CD4-positive, alpha-beta T cell treated with Interleukin-12 subunit alpha and Interleukin-12 subunit beta, for 1 hour (primary cell): ENCODE measurements at places on chromosomes 12 and 14.

- no peak for DNase-seq
These were observed 336.7 kb upstream of the PRICKLE1 start for GRCh38 chr12:42926232-42926631.

DNA sequence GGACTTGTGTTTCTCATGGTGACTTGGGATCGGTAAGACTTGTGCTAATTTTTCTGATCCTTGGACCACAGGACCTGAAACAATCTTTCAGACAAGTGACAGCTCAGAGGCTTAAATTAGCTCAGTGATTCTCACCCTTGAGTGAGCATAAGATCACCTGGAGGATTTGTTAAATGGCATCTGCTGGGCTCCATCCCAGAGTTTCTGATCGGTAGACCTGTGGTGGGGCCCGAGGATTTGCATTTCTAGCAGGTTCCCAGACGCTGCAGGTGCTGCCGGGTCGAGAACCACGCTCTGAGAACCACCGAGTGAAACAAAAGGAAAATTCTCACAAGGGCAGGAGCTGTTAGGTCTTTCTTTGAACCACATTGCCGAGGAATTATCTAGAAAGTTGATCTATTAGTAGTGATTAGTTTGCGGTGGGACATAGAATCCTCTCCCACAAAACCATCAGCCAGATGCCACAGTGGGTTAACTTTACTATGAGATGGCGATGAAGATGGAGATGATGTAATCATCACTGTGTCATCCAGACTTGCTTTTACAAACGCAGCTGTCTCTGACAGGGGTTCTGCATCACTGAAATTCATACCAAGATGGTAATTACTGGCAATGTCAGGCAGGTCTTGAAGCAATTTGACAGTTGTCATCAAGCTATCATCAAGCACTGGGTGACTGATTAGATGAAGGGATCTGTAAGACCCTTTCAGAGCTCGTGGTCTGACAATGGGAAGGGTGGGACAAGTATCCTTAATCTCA lies 184.0 kb downstream of the AACS start:
- DNase-seq, result no peak

DNA sequence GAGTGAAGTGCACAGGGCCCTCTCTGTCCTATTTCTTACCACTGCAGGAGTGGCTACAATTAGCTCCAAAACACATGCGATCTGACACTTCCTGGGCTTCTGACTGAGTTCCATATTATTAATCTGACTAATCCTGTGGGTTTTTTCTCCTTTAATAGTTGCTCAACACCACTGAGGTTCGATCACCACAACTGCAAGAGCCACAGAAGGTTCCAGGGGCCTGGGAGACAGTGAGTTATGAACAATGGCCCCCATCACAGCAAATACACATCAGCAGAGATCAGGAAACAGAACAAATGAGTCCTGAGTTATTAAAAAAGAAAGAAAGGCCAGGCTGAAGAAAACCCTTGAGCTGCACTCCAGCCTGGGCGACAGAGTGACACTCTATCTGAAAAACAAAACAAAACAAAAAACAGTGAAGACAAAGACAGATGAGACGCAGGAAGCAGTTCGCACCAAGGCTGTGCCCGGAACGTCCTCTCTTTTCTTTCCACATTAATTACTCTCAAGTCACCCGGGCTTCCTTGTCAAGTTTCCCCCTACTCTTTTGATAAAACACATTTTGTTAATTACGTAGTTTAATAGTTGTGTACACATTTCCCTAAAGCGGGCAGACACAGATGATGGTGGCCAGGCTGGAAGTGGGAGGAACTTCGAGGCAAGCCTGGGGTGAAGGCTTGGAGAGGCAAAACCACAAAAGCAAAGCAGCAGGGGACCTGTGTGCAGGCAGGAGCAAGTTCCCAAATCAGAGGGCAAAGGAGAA lies 42.7 kb downstream of the CDC42BPB start:
- no peak for DNase-seq

DNA sequence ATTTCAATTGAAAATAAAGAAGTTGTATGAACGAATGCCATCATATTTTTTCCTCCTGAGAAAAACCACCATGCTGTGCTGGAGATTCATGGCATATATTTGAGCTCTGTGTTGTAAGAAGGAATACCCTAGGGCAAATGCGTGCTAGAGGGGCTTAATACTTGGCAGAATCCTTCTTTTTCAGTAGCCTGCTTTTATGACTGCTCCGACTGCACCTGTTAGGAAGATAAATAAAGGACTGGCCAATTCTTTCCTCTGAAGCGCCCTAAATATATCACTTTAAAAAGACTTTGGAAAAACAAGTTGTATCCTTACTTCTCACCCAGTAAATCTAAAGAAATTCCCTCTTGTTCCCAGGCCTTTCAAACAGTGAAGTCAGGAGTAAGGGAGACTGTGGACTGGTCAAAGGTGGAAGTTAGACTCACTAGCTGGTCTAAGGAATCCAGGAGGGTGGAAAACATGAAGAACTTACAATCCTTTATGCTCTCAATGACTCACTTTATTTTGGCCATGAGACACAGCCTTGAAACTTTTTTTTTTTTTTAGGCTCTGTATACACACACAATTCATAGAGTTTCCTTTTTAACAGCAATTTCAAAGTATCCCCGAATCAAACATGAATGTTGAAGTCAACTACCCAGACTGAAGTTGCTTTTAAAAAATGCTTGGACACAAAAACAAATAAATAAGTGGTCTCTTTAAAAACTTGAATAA lies 5.2 kb downstream of the MYBPC1 start:
- no peak for DNase-seq

DNA sequence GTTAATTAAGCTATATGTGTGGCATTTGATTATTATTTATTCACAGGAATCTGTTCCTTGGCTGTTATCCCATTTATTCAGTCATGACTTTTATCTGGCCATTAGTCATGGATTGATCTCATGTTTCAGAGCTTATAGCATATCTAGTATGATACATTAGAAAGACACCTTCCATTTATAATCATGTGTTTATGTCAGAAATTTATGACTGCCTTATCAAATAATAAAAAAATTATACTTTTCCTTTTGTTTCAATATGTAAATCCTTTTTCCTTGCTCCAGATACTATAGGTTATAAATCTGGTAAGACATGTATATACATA lies 248.0 kb upstream of the PDE3A start:
- DNase-seq, result no peak

GRCh38 chr14:59123975-59124374 lies 64.5 kb upstream of the DAAM1 start:
- no peak for DNase-seq

DNA sequence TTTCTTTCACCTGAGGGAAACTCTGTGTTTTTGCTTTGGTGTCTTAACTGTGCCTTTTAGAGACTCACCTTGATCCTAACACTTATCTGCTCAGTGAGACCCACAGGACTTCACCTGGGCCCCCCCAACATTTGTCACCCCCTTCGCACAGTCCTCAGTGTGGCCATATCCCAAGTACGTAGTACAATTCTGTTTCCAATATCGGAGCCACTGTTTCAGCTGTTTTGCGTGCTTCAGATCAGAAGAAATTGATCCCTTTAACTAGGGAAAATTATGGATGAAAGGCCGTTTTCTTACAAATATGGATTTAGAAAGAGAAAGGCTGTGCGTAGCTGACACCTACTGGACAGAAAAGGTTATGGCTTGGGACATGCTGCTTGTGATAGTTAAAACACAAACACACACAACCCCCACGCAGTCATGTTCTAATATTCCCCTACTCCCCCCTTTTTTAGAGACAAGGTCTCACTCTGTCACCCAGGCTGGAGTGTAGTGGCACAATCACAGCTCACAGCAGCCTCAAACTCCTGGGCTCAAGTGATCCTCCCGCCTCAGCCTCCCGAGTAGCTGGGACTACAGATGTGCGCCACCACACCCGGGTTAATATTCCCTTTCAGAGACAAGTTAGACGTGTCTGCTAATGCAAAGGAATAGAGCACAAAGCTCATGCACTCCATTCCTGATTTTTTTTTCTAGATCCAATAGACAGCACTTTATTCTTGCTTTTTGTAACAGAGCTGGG lies 3.6 kb upstream of the SLC7A8 start:
- DNase-seq, result peak; percentile 42

DNA sequence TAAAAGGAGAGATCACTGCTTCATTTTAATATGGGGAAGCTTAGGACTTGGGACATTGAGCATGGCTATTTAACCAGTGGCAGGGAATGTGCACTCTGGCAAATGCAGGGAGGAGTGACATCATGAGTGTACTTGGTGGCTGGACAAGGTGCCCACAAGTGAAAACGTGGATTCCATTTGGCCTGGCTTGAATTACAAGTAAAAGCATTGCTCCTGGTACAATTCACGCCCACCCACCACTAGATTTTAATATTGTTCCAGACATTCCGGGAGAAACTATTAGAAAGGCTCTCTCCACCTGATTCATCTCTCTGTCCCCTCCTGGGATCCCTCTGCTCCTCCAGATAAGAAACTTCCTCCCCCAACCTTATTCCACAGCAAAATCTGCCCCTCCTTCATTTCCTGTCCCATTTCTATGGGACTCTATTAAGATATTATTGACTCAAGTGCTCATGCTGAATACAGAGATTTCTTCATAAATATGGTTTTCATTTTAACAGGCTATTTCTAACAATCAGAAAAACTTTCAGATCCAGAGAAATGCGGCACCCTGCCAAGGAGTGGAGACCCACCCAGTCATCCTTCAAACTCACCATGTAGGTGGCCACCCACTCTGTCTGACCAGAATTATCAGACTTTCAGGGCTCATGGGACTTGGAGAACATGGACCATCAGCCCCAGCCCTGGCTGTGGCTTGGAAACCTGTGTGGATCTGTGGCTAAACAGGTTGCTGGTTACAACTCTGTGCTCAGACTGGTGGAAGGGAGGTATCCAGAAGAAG lies 43.2 kb downstream of the SSPN start:
- no peak for DNase-seq

DNA sequence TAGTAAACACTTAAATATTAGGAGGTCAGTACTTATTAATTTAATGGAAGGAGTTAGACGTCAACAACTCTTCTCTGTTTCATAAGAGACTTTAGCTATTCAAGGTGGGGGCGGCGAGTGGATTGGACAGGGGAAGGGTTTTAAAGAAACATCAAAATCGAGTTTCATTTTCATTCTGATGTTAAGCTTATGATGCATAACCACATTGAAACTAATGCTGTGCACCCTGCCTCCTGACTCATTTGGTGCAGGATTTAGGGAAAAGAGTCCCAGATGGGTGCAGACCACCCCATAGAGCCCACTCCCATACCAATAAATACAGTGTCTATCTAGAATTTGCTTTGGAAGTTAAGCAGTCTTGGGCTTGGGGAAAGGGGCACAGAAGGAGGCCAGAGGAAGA lies 7.4 kb downstream of the ZBTB39 start:
- no peak for DNase-seq
